LNCaP clone FGC (cell line): ENCODE measurements at places on chromosomes 3 and 15.
A peak's percentile ranks its signal among the peaks of the same experiment; 100 is the strongest.

GRCh38 chr3:122146466-122146865 lies 37.0 kb upstream of the CASR start:
- DNase-seq: no peak

DNA sequence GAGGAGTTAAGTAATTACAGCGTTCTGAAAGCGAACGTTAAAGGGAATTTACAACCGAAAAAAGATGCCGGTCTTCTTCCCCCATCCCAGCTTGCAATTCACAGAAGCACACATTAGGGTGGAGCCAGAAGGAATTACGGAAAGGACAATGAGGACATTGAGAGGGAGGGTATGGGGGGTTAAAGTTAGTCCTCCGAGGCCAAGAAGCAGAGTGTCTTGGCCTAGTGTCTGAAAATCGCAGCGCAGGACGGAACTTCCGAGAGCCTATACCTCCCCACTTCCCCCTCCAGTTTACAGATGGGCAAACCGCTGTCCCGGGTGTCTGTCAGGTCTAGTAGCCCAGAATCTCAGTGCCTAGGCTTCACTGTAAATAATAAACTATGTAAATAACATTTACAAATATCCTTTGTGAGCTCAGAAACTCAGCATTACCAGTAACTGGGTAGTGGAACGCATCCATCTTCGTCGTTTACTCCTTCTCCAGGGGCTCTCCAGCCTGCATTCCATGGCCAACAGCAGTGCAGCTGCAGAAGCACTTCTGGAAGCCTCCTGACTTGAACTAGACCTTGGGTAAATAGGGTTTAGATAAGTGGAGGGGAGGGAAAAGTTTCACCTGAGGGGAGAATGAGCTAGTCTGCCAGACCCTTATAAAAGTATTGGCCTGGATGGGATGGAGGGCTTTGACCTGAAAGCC lies 922 bp downstream of the ADPRH start:
- no peak for DNase-seq

- no peak for DNase-seq
These were observed 45.7 kb downstream of the GSK3B start for GRCh38 chr3:120048355-120049041.

GRCh38 chr15:31047437-31047836 lies 54.1 kb downstream of the TRPM1 start:
- DNase-seq: no peak

GRCh38 chr3:32992310-32992686 lies 40.9 kb downstream of the CCR4 start:
- no peak for DNase-seq

GRCh38 chr3:183013856-183014255 lies 33.5 kb upstream of the DCUN1D1 start:
- DNase-seq: no peak

DNA sequence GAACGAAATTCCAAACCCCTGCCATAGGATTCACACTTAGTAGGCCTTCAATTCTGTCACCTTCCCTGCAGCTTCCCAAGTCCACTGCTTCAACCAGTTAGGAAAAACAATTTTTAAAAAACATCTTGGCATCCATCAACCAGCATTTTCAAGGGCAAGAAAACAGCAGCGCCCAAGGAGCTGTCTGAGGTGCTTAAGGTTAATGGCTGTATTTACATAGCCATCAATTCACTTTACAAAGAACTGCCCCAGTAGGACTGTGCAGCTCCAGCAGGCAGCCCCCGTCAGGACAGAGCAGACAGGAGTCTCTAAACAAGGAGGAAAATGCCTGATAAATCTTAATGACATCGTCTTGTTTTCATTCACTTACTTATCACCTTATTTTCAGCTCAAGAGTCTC lies 13.3 kb downstream of the TAFA4 start:
- DNase-seq: no peak

GRCh38 chr3:115341208-115341607 lies 194.1 kb upstream of the ZBTB20 start:
- DNase-seq: no peak

DNA sequence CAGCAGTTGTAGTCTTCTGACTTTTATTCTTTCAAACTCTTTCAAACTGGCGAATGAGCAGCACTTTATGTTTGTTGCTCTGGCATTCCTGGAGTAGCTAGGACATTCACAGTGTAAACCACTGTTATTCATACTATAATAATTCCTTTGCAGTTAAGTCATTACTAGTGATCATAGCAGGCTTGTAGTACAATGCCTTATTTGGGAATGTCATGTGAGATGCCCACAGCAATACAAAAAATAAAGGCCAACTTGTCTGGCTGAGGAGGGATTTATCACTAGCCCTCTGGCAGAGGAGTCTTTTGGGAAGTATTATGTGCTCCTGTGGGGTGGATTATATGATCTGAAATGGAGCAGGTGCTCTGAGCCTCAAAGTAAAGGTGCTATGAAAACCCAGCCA lies 197.2 kb downstream of the VGLL3 start:
- peak; percentile 43 for DNase-seq

- DNase-seq: no peak
These were observed 12.0 kb upstream of the PPP1R2 start for GRCh38 chr3:195555110-195555509.

DNA sequence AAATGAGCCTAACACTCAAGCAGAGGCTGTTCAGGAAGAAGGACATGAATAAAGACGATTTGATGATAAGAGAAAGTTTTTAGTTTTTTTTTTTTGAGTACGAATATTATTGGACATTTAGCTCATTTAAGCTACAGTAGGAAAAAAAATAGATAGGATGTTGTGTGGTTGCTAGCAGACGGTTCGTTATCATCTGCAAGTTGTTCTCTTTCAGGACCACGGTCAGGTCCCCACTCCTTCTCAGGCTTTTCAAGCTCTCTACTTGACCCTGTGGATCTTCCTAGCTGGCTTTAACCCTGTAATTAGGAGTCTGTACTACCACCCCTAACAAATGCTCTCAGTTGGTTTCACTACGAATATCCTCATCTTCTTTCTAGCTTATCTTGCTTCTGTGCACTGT lies 1.1 kb downstream of the KCNH8 start:
- no peak for DNase-seq
